HT-29 (cell line): ENCODE measurements at places on chromosomes 6 and 20.

GRCh38 chr20:8344631-8345030, 212.6 kb downstream of the PLCB1 start:
- DNase-seq: no peak

GRCh38 chr6:139597771-139598755, 223.6 kb upstream of the CITED2 start:
- DNase-seq: peak; percentile 68

DNA sequence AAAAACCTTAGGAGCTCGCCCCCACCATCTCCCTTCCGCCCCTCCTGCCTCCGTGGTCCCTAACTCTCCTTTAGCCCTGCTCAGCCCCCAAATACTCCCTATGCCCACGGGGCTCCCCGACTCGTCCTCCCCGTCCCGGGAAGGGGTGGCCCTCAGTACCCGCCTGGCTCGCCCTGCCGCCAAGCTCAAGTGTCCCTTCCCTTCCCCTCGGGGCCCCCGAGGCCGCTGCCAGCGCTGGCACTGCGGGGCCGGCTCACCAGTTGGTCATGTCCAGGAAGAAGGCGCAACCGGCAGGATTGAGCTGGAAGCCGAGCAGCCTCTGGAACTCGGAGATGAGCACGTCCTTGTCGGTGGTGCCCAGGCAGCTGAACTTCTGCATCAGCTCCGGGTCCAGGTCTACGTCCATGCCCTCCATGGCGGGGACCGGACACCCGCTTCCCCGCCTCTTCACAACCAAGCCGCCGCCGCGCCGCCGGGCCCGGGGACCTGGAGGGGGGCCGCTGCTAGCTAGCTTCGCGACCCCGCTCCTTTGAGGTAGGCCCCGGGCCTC, 303 bp downstream of the ILRUN start:
- DNase-seq: peak; percentile 59

- DNase-seq: peak; percentile 5
Observed at GRCh38 chr6:87944541-87944954, 103.1 kb upstream of the SPACA1 start.

GRCh38 chr6:64213697-64214096, 578.1 kb downstream of the PHF3 start:
- no peak for DNase-seq
